Stimulated activated CD4-positive, alpha-beta T cell treated with anti-CD3 and anti-CD28 coated beads, Interleukin-4, amount 100 ng/mL, for 24 hours (primary cell): ENCODE measurements at places on chromosomes 6 and 20.

- no peak for DNase-seq
Observed at GRCh38 chr6:110054664-110055386, 76.7 kb downstream of the GPR6 start.

- no peak for DNase-seq
Observed at GRCh38 chr6:88481519-88481918, 315.4 kb upstream of the CNR1 start.

- DNase-seq = no peak
Observed at GRCh38 chr6:101395345-101395744, 1.8 kb downstream of the GRIK2 start.

GRCh38 chr20:39069976-39070375 lies 107.8 kb downstream of the DHX35 start:
- DNase-seq = no peak

- DNase-seq = peak; percentile 85
Observed at GRCh38 chr6:136607932-136608772, 57.9 kb upstream of the MAP7 start.
